ACHN (cell line): ENCODE measurements at places on chromosomes 16 and 17.

DNA sequence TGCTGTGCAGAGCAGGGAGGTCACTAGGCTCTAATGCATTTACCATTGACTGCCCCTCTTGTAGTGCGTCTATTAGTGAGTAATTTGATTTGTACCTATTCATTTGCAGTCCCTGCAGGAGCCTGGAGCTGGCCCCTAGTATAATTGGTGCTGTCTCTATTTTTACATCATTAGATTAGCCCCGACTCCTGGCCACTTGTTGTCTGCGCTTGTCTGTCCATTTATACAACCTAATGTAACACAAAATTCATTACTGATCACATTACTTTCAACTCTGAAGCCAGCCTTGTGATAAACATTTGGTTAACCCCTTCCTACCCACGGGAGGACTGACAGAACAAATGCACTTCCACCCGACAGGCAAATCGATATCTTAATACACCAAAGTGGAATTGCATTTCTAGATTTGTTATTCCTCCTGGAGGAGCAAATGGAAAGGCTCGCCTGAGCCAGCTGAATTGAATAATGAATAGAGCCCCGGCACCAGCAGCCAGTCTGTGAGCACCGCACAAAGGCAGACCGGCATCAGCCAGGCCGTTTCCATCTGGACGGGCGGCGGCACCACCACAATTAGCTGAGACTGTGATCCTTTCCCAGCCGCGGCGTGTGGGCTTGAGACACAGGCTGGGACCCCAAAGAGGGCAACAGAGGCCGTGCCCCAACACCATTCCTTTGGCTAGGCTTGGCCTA is 18.7 kb upstream of the TBX2 start:
- DNase-seq, result no peak

- no peak for DNase-seq
These were observed 903.9 kb downstream of the CDH11 start for GRCh38 chr16:64217789-64218535.

- DNase-seq, result no peak
These were observed 6.8 kb downstream of the LDHD start for GRCh38 chr16:75109732-75110243.

DNA sequence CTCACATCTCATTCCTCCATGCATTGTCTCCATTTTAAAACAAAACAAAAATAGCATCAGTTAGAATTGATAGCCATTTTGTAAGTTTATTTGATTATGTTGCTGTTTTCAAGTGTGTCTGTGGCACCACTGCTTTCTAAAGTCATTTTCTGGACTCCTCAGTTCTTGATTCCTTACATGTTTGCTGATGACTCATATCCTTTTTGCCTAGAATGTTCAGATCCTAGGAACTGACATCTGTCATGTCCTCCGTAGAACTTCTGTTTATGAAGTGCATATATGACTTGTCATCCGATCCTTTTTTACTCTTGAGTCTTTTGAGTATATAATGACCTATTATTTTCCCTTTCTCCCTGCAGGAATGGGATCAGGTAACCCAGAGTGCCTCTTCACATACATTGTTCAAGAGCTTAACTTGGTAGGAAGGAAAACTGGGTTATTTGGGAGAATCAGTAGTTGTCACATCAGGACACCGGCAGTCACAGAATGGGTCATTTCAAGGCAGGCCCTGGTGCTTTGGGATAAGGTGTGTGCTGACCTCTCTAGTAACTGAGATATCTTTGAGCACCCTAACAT is 69.2 kb downstream of the MAP2K4 start:
- peak; percentile 50 for DNase-seq

DNA sequence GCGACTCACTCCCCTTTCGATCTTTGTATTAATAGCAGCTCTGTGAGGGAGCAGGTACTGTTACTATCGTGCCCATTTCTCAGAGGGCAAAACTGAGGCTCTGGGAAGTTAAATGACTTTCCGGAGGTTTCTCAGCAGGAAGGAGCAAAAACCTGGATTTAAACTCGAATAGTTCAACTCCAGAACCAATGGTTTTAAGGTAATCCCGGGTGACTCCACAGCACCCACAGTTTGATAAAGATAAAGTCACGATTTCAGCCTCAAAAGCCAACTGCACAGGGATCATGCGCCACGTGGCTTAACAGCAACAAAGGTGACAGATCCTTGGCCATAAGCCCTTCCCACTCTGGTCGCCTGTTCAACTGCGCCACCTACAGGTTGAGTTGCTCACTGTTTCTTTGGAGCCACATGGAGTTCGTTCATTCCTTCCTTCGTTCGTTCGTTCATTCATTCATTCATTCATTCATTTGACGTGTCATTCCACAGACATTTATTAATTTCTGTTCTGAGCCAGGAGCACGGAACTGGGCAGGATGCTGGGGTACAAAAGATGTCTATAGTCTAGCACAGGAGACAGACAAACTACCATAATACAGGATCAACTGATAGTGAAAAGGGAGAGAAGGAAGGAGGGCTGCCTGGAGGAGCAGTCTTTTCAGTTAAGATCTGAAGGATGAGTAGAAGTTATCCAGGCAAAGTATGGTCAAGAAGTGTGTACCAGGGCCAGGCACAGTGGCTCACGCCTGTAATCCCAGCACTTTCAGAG is 134.8 kb downstream of the HS3ST2 start:
- DNase-seq, result peak; percentile 66

DNA sequence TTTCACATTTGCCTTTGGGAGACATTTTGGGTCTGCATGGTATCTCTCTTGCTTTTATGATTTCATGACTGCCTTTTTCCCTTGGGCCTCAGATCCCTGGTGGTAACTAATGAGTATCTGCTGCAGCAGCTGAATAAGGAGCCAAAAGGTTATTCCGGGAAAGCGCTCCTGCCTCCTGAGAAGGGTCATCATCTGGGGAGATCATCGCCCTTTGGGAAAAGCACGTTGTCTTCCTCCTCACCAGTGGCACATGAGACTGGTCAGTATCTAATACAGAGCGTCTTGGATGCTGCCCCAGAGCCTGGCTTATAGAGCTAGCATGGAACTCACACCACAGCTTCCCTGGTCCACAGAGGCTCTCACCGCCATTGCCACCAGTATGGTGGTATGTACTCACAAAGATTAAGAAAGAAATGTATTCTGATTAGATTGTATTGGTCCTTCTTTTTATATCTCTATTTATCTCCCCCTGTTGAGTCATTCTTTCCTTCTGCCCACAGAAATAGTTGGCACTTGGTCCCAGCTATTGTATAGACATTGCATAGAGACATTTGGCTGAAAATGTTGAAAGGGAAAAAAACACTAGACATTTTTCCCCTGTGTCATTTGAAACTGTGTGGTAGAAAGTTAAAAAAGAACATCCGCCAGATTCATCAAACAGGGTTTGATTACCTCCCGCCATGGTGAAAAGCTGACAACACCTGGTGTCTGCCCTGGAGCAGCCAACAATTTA is 8.4 kb downstream of the TPPP3 start:
- DNase-seq, result no peak

- DNase-seq, result no peak
These were observed 17.3 kb upstream of the ENDOV start for GRCh38 chr17:80397686-80398085.

- DNase-seq, result no peak
These were observed 19.3 kb upstream of the ARHGAP44 start for GRCh38 chr17:12769981-12770380.

DNA sequence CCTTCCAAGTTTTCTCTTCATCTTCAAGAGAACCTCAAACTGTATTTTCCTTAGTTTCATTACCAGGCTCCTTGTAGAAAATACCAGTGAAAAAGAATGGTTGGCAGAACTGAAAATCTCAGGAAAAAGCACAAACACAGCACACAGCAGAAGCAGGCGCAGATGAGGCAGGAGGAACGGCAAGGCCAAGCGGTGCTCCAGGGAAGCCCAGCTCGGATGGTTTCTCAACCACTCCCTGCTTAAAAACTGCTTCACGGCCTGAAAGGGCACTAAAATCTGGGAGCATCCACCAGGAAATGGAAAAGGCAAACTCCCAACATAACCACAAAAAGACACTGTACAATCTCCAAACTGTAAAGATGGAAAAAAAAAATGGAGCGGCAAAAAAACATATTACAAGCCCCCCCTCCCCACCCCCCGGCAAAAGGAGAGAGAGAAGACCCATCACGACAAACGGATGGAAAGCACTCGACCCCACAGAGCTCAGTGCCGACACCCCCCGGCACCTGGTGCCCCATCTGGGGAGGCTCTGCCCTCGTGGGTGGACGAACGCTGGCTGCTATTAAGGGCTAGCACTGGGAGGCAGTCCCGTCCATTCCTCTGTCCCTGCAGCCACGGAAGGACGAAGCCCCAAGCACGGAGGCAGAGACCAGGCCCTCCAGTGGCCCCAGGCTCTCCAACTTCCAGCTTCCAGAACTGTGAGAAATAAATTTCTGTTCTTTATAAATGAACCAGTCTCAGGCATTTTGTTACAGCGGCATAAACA is 127.5 kb downstream of the ZNF778 start:
- DNase-seq, result no peak

GRCh38 chr16:11796227-11797165 is 562 bp downstream of the ZC3H7A start:
- DNase-seq, result peak; percentile 69

- peak; percentile 8 for DNase-seq
These were observed 82.4 kb downstream of the GSG1L start for GRCh38 chr16:27980919-27981700.

DNA sequence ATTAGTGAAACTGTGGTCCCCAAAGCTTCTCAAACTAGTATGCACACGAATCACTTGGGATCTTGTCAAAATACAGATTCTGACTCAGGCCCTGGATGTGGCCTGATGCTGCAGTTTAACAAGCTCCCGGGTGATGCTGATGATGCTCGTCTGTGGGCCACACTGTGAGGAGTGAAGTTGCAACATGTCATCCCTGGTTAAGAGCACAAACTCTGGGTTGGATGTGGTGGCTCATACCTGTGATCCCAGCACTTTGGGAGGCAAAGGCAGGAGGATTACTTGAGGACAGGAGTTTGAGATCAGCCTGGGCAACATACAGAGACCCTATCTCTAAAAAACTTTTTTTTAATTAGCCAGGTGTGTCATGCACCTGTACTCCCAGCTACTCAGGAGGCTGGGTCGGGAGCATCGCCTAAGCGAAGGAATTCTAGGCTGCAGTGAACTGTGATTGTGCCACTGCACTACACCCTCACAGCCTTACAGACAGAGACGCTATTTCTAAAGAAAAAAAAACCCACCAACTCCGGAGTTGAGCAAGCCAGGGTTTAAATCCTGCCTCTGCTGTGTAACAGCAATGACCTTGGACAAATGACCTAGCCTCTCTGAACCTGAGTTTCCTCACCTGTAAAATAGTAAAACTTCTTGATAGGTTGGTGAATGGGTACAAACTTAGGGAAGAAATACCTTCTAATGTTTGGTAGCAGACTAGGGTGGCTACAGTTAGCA is 24.4 kb upstream of the ABAT start:
- no peak for DNase-seq

GRCh38 chr16:50674831-50675230 is 6.3 kb downstream of the SNX20 start:
- DNase-seq, result no peak

GRCh38 chr16:7148606-7149005 is 184.0 kb upstream of the RBFOX1 start:
- no peak for DNase-seq
